MG63 (cell line): ENCODE measurements at places on chromosomes 7 and 10. TPM values are rescaled to one million over a fixed set of nuclear protein-coding genes. Genes with fewer than 3 reads are reported as not detected.

GRCh38 chr10:86958901-86959736 is 720 bp downstream of the SNCG start:
- DNase-seq: peak; percentile 90

GRCh38 chr7:130982160-130982638 is 248.2 kb upstream of the KLF14 start:
- DNase-seq: no peak

DNA sequence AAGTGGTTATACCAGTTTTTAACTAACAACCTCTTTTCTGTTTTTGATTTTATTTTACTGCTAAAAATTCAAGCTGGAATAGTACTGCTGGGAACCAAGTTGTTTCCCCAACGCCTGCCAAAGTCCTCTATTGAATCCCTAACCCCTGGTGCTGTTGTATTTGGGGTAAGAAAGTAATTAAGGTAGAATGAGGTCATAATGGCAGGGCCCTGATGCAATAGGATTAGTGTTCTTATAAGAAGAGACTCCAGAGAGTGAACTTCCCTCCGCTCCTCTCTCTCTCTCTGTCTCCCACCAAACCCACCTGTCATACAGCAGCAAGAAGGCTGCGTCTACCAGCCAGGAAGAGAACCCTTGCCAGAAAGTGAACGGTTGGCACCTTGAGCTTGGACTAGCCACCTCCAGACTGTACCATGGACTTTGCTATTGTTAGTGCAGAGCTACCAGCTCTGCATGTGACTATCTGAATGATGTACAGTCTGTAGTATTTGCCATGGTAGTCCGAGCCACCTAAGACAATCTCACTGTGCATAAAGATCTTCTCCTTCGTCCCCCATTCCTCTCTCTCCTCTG is 86.5 kb upstream of the KLF6 start:
- DNase-seq: no peak

DNA sequence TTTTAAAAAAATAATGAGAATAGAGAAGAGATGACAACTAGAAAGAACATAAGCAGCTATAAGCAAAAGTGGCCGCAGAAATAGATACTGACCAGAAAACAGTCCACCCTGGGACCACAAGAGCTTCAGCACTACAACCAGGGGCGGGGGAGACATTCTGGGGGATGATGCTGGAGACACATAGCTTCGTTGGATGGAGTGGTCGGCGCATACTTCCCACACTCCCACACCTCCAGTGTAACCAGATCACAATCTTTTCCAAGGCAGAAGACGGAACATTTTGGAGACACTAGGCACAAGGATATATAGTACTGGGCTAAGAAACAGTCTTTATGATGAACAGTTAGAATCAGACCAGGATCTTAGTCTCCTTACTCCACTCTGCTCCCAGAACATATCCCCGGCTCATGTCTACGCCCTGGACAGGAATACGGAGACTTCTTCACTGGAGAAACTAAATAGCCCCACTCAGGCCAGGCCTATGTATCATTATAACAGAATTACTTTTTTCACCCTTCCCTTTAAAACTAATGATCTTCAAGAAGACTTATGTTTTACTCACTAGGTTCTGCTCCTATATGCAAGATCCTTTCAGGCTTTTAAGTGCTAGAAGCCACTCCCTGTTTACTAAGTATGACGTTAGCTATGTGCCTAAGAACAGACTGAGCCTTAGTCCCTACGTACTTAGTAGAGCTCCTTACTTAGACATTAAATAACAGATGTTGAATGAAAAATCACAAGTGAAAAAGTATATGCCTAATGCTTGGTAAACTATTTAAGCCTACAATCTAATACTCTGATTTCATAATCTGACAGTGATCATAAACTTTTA is 169.6 kb downstream of the SRPK2 start:
- no peak for DNase-seq

DNA sequence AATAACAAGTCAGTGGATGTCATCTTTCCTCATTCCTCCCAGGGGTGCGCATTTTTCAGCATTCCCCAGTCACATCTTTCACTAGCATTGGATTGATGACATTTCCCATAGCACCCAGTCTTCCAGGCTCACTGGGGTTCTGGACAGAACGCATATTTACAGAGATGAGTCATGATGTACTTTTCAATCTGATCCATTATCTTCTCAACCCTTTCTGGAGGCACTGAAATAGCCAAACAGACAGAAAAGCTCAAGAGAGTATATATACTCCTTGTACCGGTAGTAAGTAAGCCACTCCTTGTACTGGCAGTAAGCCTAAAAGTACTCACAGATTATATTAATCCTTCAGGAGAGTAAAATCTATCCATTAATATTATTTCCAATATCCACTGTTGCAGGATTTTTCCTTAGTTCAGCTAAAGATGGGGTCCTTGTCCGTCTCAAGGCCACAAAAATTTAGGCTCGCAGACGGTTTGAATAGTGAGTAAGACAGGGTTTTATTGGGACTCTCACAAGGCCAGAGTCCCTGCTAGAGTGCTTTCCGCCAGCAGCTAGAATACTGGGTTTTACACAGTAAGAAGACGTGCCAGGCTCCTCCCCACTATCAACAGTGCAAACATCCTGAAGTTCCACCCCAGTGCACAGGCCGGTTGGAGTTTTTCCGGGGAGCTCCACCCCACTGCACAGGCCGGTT is 60.8 kb downstream of the MDH2 start:
- no peak for DNase-seq

Gene MOGAT3
- total RNA-seq: not detected in 2 replicates

- DNase-seq: no peak
Observed at GRCh38 chr7:12701433-12701832, 14.0 kb downstream of the ARL4A start.

GRCh38 chr7:44794331-44794730 is 2.1 kb upstream of the PPIA start:
- DNase-seq: no peak

GRCh38 chr7:151472644-151473380 is 32.9 kb upstream of the CRYGN start:
- DNase-seq: no peak

- no peak for DNase-seq
Observed at GRCh38 chr10:79139124-79139835, 70.5 kb downstream of the ZMIZ1 start.

DNA sequence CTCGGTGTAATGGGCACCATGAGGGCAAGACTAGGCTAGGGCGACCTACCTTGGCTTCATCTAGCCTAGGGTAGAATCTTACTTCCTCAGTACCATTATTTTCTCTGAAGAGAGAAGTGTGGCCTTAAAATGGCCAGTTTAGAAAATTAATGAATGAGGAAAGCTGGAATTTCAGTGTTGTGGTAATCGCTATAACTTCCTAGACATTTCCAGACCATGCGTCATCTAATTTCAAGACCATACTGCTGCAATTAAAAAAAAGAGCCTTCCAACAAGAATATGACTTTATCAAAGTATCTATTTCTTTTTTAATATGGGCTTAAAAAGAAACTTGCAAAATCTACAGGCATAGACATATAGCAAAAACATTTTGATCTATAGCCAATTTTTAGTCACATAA is 68.5 kb downstream of the CPVL start:
- DNase-seq: no peak

- peak; percentile 79 for DNase-seq
Observed at GRCh38 chr7:2527505-2528467, 8.2 kb downstream of the LFNG start.

Gene PVRIG
- total RNA-seq: not detected in 2 replicates

- DNase-seq: peak; percentile 45
Observed at GRCh38 chr10:79562135-79562756, 2.0 kb upstream of the SFTPA2 start.

GRCh38 chr10:101631821-101632475 is 43.8 kb downstream of the DPCD start:
- no peak for DNase-seq

GRCh38 chr10:99782447-99783286 is at the start of gene ABCC2:
Gene ABCC2 (plus strand): TSS chr10:99782640. CDS start chr10:99782845, 205 bp downstream.
- DNase-seq: no peak

Gene TMEM213
- total RNA-seq: not detected in 2 replicates

- no peak for DNase-seq
Observed at GRCh38 chr7:116698930-116699721, 27.1 kb downstream of the MET start.

Gene CTNNA3
- 1.1 TPM in 1 of 2 replicates, not detected in the other for total RNA-seq

DNA sequence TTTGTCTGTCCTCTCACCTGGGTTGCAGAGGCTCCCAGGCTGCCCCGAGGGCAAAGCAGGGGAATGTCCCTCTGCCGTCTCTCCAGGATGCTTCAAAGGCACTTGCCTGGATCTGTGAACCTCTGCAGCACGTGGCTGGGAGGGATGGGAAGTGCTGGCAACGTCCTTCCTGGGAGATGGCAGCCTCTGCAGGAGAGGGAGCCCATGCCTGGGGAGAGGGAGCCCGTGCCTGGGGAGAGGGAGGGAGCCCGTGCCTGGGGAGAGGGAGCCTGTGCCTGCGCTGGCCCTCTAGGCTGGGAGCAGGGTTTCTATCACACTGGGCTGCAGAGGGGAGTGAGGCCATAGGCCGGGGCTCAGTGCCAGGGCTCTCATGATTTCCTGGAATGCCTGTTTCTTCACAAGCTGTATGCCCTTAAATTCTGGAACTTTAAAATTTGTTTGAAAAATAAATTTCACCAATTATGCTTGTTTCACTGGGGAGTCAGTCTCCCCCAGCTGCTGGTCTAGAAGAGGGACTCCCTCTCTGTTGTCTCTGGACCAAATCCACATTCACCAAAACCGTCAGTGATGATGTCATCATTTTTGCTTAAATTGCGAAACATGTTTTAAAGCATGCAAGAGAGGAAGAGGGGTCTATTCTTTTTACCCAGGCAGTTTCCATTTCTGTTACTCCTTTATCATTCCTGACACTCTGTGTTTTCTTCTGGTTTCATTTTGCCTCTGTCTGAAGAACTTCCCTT is 135.7 kb downstream of the DNAJB6 start:
- DNase-seq: no peak

GRCh38 chr7:129166745-129167144 is 21.7 kb upstream of the SMO start:
- no peak for DNase-seq

Gene IGFBP1
- not detected in 2 replicates for total RNA-seq

Gene ACTR3C
- total RNA-seq: not detected in 2 replicates

DNA sequence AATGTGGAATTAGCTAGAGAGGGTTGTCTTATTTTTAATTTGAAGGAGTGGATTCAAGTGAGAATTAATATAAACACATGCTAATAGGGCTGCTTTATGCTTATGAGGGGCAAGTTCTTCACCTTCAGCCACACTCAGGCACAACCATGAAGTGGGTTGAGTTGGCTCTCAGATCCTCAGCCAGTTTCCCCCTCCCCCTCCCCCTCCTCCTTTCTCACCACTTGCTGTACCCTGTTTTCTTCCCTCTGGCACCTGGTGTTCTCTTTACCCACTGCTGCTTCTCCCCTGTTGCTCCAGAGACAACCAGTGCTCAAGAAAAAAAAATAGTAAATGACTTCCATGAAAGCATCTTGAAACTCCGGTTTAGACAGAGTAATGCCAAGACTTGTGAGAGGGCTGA is 1083.3 kb downstream of the CNTNAP2 start:
- no peak for DNase-seq

DNA sequence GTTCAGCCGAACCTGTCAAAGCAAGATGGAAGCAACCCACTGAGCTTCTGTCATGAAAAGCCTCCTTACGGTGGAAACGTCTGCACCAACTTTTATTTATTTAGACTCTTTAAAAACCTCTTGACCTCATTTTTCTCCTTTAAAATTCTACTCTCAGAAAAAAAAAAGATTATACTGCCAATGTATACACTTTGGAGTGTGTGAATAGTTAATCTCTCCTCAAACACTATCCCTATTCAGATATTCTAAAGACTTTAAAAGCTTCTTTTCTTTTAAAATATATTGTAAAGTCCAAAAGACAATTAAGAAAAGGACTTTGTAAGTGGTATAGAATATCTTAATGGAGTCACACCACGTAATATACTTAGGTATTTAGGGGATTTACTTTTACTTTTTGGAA is 335.2 kb upstream of the SEMA3D start:
- DNase-seq: no peak

DNA sequence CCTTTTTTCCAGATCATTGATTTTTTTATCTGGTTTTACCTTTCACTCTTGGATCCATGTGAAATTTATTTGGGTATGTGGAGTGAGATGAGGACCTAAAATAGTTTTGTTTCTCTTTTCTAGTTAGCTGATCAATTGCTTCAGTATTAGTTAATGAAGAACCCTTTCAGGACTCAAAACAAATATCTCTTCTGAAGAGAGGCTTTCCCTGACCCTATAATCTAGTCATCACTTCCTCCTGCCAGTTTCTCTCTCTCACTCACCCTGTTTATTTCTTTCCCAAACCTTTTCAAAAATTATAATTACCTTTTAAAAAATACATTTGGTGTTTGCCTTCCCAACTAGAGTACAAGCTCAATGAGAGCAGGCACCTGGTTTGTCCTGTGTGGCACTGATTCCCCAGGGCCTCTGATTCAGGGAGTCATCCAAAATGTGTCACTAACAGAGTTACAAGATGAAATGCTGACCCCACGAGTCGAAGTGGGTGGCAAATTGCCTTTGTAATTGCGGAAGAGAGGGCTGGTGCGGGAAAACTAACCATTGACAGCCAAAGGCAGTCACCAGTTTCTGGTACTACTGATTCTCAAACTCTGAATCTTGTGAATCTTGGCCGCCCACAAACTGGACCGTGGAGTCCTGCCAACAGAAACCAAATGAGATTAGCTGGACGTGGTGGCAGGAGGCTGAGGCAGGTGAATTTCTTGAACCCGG is 2.4 kb downstream of the TMEM140 start:
- DNase-seq: no peak

- no peak for DNase-seq
Observed at GRCh38 chr7:26948617-26949118, 84.3 kb upstream of the SKAP2 start.

- no peak for DNase-seq
Observed at GRCh38 chr10:29771376-29771775, 136.6 kb upstream of the SVIL start.

GRCh38 chr10:86349940-86350630 is 16.5 kb downstream of the GRID1 start:
- no peak for DNase-seq

Gene MACROH2A2
- 15.0 and 16.3 TPM in 2 replicates for total RNA-seq

DNA sequence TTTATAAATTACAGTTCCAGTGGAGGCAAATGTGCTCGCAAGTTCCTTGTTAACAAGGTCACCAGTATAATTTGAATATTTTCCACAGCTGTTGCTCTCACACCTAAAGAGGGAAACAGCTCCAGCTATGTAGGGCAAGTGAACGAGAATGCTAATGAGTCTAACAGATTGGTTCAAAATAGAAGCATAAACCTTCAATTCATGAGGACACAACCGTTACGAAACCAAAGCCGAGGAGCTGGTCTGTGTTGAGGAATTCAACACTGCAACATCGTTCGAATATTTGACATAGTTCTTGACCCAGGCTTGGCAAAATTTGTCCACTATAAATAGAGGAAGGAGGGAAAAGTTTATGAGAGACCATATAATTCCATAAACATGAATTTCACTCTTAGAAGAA is 161.3 kb downstream of the KLF6 start:
- peak; percentile 10 for DNase-seq

GRCh38 chr10:114526504-114527238 is 122.4 kb upstream of the AFAP1L2 start:
- peak; percentile 54 for DNase-seq

Gene CARD11
- total RNA-seq: not detected in 2 replicates
